CD4-positive, alpha-beta T cell treated with Interleukin-6 for 4 hours (primary cell): ENCODE measurements at places on chromosomes 12 and 14.
A peak's percentile ranks its signal among the peaks of the same experiment; 100 is the strongest.

GRCh38 chr12:24795699-24796347 lies 153.1 kb downstream of the BCAT1 start:
- peak; percentile 3 for DNase-seq

GRCh38 chr12:123888989-123889388 lies 83.6 kb downstream of the CCDC92 start:
- DNase-seq: no peak

DNA sequence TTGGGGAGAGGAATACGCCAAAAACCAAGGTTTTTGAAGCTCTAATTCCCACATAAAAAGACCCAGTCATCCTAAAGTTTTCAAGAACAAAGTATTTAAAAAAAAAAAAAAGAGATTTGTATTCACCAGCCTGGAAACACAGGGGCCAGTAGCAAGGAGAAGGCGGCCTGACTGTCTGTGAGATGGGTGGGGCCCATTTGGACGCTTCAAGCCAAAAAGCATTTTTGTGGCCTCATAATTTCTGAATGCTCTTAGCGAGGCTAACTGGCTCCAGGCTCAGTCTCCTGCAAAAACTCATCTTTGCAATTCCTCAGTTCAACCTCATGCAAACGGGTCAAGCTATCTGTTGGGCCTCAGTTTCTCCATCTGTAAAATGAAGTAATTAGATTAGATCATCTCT lies 514.1 kb downstream of the MED13L start:
- DNase-seq: no peak

DNA sequence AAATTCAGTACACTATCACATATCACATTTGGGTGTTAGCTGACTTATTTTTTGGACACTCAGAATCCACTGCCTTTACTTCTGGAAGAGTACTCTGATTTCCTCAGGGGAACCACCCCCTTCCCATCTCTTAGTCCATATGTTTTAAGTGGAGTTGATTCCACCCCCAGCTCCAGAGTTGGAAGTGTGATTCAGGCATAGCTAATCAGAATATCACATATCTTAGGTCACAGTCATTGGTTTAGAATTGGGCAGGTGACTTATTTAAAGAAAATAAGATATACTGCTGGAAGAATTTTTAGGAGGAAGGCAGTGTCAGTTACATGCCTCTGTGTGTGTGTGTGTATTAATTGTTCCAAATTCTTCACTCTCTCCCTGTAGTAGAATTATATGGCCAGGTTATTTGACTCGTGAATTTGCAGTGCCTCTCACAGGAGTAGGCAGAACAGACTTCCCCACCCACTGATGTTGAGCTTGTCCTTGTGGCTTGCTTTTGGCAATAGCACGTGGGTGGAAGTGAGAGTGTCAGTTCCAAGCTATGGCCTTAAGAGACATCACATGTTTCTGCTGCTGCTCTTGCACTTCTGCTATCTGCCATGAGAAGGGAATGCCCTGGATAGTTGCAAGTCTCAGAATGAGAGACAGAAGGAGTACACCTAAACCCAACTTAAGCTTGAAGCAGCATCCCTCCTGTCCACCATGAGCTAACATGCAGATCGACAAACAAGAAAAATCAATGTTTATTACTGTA lies 6.4 kb upstream of the GAS2L3 start:
- no peak for DNase-seq

- no peak for DNase-seq
These were observed 5.4 kb downstream of the KRT2 start for GRCh38 chr12:52646613-52647012.

DNA sequence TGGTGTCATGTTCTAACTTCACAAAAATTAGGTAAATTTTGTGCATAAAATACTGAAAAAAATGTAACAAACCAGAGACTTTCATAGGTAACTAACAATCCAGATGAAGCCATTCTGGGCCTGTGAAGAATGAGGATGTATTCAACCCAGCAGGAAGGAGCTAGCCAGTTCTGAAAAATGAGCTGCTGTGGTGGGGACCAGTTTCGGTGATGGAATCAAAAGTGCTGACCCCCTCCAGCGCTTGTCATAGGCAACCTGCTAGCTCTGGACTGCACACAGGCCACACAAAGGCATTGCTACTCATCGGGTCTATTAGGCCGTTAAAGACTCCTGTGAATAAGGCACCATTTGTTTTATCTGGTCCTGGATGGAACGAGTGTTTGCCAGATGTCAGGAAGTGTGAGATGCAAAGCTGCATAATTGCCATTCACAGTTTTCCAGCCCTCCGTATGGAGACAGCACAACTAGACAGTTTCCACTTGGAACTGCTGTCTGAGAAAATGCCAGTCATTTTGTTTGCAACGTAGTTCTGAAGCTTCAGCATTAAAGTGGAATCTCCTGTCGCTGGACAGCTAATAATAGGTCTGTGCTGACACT lies 3.3 kb upstream of the RIMBP2 start:
- no peak for DNase-seq

- no peak for DNase-seq
These were observed 333.9 kb downstream of the ZFP36L1 start for GRCh38 chr14:68458840-68459469.

DNA sequence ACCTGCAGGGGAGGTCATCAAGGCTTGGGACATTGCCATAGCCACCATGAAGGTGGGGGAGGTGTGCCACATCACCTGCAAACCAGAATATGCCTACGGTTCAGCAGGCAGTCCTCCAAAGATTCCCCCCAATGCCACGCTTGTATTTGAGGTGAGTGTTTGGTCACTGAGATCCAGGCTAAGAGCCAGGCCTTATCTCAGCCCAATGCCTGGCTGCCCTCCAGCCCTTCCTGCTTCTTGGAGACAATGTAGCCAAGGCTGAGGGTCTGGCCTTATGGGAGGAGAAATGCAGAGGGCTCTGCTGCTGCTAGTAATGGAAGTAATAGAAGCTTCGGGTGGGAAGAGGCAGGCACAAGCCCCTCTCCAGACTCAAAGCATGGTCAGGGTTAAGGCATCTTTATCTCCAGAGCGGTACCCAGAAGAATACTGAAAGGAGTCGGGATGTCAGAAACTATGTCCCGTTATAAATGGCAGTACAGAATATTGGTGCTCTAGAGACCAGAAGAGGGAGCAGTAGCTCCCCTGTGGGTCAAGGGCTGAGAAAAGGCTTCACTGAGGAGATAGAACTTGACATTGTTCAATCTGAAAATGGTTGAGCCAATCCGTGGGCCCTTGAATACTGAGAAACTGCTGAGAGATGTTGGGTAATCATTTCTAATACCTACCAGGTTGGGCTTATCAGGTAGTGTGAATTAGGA lies 3.1 kb downstream of the FKBP4 start:
- DNase-seq: no peak
